ENCODE measurements at places on chromosomes 6 and 20.

GRCh38 chr20:43766385-43766784 is 39.6 kb upstream of the GTSF1L start:
- DNase-seq = no peak

- DNase-seq = no peak
These were observed 67.7 kb downstream of the PLEKHG1 start for GRCh38 chr6:150667359-150667758.

DNA sequence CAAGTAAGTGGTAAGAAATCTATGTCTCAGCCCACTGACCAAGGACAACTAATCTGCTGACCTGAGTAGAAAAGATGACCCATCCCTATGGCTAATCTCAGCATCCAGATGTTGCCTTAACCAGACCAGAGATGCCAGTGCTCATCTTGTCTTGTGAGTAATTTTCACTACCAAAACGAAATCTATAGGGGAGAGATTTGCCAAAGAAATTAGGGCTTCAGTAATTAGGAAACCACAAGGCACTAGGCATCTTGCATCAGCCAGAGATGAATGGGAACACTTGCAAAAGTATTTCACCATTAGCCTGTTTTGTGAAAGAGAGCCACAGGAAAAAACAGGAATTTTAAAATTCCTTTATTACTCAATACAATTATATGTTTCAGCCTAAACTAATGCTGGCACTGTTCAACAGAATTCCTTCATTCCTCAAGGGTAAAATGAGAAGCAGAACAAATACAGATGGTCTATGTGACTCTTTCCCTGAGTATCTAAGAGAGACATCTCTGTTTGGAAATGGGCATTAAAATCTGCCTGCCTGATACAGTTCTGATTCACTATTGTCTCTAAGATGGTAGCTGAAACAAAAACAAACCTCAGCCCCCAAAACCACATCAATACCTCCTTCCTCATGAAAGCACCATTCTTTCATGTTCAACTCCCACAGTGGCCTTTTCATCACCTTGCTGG is 87.8 kb downstream of the GMDS start:
- peak; percentile 30 for DNase-seq

DNA sequence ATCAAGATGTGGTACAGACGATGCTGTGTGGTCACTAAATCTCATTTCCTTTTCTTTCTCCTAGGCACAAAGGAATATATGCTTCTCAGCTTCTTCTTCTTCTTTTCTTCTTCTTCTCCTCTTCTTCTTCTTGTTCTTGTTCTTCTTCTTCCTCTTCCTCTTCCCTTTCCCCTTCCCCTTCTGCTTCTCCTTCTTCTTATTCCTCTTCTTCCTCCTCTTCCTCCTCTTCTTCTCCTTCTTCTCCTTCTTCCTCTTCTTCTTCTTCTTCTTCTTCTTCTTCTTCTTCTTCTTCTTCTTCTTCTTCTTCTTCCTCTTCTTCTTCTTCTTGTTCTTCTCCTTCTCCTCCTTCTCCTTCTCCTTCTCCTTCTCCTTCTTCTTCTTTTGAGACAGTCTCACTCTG is 190.4 kb upstream of the DTNBP1 start:
- DNase-seq = no peak

- DNase-seq = no peak
These were observed 28.8 kb downstream of the GCM1 start for GRCh38 chr6:53119772-53120409.

- no peak for DNase-seq
These were observed 61.7 kb upstream of the XRN2 start for GRCh38 chr20:21241406-21241805.

DNA sequence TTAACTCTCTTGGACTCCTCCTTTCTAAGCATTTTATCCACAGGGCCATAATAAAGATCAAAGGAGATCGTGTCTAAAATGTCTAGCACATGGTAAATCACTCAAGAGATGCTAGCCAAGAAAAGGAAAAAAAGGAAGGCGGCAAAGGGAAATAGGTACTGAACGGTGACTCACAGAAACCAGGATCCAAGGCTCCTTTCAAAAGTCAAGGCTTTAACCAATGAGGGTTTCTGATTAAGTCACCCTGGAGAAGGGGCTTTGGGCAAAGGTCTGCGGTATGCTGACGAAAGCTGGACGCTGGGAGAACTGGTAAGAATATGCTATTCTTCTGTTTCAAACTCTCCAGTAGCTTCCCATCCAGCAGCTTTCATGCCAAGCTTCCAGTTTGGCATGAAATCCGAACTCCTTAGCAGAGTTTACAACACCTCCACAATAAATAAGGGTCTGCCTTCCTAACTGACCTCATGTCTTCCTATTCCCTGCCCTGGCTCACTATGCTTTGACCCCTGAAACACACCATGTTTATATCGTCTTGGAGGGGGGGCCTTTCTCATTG is 1.0 kb downstream of the TOMM34 start:
- DNase-seq = no peak

- DNase-seq = peak; percentile 33
These were observed 12.3 kb downstream of the TGM2 start for GRCh38 chr20:38152621-38153221.

- no peak for DNase-seq
These were observed 212.0 kb upstream of the DTNBP1 start for GRCh38 chr6:15874821-15875220.

Data from activated naive CD4-positive, alpha-beta T cell treated with anti-CD3 and anti-CD28 coated beads for 36 hours (primary cell).